ENCODE measurements at places on chromosomes 4 and X. TPM values are rescaled to one million over a fixed set of nuclear protein-coding genes. Genes with fewer than 3 reads are reported as not detected.

DNA sequence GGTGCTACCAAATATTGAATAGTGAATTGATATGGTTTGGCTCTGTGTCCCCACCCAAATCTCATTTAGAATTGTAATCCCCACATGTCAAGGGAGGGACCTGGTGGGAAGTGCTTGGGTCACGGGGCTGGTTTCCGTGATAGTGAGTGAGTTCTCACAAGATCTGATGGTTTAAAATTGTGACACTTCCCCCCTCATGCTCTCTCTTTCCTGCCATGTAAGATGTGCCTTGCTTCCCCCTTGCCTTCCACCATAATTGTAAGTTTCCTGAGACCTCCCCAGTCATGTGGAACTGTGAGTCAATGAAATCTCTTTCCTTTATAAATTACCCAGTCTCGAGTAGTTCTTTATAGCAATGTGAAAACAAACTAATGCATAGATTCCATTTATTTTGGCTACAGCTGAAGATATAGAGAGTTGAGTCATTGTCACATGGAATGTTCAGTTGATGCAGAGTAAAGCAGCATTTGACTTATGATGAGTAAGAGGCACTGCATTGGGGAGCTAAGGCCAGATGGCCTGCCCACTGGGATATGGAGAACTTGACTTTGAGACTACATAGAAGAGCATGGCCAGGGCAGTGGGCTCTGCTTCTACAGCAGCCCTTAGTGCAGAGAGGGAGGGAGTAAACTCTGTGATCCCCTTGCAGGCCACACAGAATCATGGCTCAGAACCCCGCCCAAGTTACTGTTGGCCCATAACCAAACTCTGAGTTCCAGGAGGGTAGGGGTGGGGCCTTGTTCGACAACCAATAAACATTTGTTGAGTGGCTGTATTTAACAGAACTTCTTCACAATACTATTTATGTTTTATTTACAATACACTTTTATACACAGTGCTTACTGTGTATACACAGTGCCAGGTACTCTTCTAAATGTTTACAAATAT lies 34.2 kb downstream of the RAI2 start:
- DNase-seq: no peak

DNA sequence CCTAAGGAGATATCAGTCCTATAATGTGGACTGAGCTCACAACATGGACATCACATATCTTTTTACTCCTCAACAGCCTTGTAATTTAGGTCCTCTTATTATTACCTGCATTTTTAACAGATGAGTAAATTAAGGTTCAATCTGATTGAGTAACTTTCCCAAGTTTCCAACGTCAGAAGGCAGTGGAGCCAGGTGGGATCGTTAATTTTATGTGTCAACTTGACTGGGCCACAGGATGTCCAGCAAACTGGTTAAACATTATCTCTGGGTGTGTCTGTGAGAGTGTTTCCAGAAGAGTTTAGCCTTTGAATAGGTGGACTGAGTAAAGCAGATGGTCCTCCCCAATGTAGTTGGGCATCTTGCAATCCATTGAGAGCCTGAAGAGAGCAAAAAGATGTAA lies 59.0 kb upstream of the SLIT2 start:
- DNase-seq: no peak

DNA sequence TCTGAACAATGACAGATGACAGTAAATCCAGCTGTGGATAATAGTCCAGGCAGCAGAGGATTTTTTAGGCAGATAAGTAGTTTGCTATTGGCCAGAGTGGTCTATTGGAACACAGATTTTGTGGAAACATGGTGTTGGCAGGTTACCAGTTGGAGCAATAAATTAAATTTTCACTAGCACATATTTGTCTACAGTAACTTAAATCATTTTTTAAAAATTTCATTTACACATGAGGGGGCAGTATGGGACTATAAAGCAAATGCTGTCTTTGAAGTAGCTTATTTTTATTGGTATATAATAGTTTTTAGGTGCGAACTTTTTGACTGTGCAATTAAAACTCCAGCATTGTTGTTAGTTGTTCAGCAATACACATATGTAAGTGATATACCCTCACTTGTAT lies 289.8 kb downstream of the ARHGAP10 start:
- no peak for DNase-seq

GRCh38 chrX:26100421-26100920 lies 37.7 kb upstream of the MAGEB18 start:
- DNase-seq: no peak

DNA sequence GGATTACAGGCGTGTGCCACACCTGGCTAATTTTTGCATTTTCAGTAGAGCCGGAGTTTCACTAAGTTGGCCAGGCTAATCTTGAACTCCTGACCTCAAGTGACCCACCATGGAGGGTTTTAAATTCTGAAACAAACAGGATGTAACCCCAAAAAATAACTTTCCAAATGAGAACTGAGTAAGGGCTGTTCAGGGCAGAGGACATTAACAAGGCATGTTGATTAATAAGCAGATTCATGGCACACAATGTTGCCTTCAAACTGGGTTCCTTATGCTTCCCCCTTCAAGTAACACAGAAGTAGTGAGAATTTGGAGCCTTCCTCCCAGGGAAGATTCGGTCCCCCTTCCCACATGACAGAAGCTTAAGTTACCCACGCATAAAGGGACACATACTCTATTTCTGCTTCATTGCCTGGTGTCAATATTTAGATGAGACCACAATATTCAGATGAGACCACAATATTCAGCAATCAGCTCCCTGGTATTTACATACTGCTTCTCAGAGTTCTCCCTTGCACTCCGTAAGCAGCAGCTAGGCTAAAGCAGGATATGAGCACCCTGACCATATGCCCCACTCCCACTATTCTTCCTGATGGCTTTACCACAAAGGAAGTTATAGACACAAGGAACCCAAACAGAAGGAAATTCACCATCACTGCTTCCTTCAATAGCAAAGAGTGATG lies 21.4 kb downstream of the GRSF1 start:
- no peak for DNase-seq

Gene ATG4A
- total RNA-seq: 9.9 TPM

All from mesothelial cell of epicardium (in vitro differentiated cells).